H1 (cell line): ENCODE measurements at places on chromosomes 2 and 18. TPM values are rescaled to one million over a fixed set of nuclear protein-coding genes. Genes with fewer than 3 reads are reported as not detected.

The LYPD6B gene
- 2.2 and 3.0 TPM in 2 replicates for total RNA-seq

The PFN4 gene
- total RNA-seq = not detected in 2 replicates

The EHD3 gene
- 12.0 TPM in 2 replicates for total RNA-seq

The ANO7 gene
- 6.5 and 6.9 TPM in 2 replicates for total RNA-seq

The RPRM gene
- total RNA-seq = 16.2 and 16.3 TPM in 2 replicates

The REG1B gene
- not detected in 2 replicates for total RNA-seq

GRCh38 chr2:12277241-12278034 lies 439.3 kb upstream of the TRIB2 start:
- no peaks in the 10 kb centered on the region for H3K36me3 ChIP-seq
- H3K27ac ChIP-seq = no peak overlapping the region
- no peak overlapping the region for H3K4me3 ChIP-seq
- no peak for DNase-seq
